Placental epithelial cell (primary cell): ENCODE measurements at places on chromosomes 5 and 9. TPM values are rescaled to one million over a fixed set of nuclear protein-coding genes. Genes with fewer than 3 reads are reported as not detected.

The ARID3C gene
- not detected in 2 replicates for total RNA-seq

The SLC36A2 gene
- not detected in 2 replicates for total RNA-seq

The INSYN2B gene
- total RNA-seq: not detected in 2 replicates

The GDA gene
- total RNA-seq: under 0.01 and 0.11 TPM in 2 replicates

The SLC25A2 gene
- 0.22 and 0.39 TPM in 2 replicates for total RNA-seq

The TESK1 gene
- 19.6 and 23.1 TPM in 2 replicates for total RNA-seq

The CDC42SE2 gene
- total RNA-seq: 22.0 and 32.2 TPM in 2 replicates

The TRIM36 gene
- total RNA-seq: 0.98 TPM in 1 of 2 replicates, not detected in the other

The INSL6 gene
- total RNA-seq: not detected in 2 replicates

The SMIM33 gene
- not detected in 2 replicates for total RNA-seq

The PDE8B gene
- total RNA-seq: under 0.01 TPM in 1 of 2 replicates, not detected in the other

The GALNT12 gene
- total RNA-seq: 7.9 and 14.3 TPM in 2 replicates

The FRRS1L gene
- total RNA-seq: under 0.01 TPM in 1 of 2 replicates, not detected in the other

The DEPDC1B gene
- 3.9 and 4.7 TPM in 2 replicates for total RNA-seq

The WNT8A gene
- not detected in 2 replicates for total RNA-seq

The ARL15 gene
- 29.4 and 41.9 TPM in 2 replicates for total RNA-seq

The ASPN gene
- not detected in 2 replicates for total RNA-seq

The IFT74 gene
- 12.6 and 13.3 TPM in 2 replicates for total RNA-seq

The WDR31 gene
- 1.7 and 2.0 TPM in 2 replicates for total RNA-seq

The PCA3 gene
- 0.39 TPM in 1 of 2 replicates, not detected in the other for total RNA-seq

The CDKN2A gene
- total RNA-seq: 33.4 and 36.4 TPM in 2 replicates

The ADRB2 gene
- total RNA-seq: 2.2 and 4.3 TPM in 2 replicates

The PTGS1 gene
- under 0.01 and 0.33 TPM in 2 replicates for total RNA-seq

The GKAP1 gene
- total RNA-seq: 0.39 TPM in 1 of 2 replicates, not detected in the other

The PTGR1 gene
- total RNA-seq: 31.0 and 47.9 TPM in 2 replicates

The EQTN gene
- 0.22 and 0.39 TPM in 2 replicates for total RNA-seq

The CCDC107 gene
- total RNA-seq: 5.5 and 6.6 TPM in 2 replicates

The CBY3 gene
- total RNA-seq: 0.39 TPM in 1 of 2 replicates, not detected in the other

The SOX30 gene
- total RNA-seq: not detected in 2 replicates

The SAXO1 gene
- total RNA-seq: under 0.01 and 0.11 TPM in 2 replicates

The CDKN2B gene
- total RNA-seq: 29.4 and 98.1 TPM in 2 replicates

The PCDHA6 gene
- 0.22 and 0.39 TPM in 2 replicates for total RNA-seq

The SPATA31D4 gene
- not detected in 2 replicates for total RNA-seq

The CTSV gene
- 10.2 and 15.0 TPM in 2 replicates for total RNA-seq

The SPINK6 gene
- total RNA-seq: 0.39 TPM in 1 of 2 replicates, not detected in the other

The GABRB2 gene
- under 0.01 and 0.39 TPM in 2 replicates for total RNA-seq

The NR6A1 gene
- 0.54 and 1.6 TPM in 2 replicates for total RNA-seq

The UGT3A1 gene
- not detected in 2 replicates for total RNA-seq

The DRD1 gene
- not detected in 2 replicates for total RNA-seq

The PCDHGB4 gene
- total RNA-seq: 12.0 and 13.0 TPM in 2 replicates

The INSL4 gene
- total RNA-seq: not detected in 2 replicates

The PAEP gene
- total RNA-seq: not detected in 2 replicates
